ENCODE measurements at places on chromosomes 3 and 15.

DNA sequence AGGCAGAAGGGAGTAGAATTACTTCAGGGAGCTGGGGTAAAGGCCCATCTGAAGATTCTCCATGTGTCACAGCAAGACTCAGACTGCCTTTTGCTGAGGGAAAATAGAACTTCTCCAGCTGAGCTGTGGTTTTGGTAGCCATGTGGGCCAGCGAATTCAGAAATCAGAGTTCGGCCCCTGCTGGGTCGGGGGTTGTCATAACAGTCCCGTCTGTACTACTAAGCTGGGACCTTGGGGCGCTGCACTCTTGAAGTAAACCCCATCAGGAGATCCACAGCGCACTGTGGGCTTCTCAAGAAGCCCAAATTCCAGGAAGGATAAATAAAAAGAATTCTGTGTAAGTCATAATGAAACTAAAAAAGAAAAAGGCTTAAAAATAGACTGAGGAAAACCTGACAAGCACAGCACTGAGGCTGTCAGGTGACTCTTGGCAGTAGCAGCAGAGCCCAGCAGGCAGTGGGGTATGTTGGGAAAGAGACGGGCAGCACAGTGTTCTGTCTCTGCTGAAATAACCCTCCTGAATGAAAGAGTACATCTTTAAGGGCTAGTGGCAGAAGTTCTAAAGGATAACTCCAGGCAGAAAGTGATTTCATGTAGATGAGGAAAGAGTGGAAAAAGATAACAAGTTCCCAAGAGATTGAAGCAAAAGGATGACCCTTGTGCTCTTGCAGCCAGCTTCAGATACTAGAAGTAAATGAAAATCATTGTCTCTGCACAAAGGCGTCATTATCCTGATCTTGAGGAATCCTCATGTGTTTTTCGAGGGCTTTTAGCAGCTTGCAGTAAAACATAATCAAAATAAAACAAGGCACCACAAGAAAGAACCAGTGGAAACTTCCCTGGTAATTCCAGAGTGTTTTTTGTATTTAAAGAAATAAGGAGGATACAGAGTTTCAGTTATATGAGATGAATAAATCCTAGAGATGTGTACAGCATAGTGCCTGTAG lies 74.5 kb downstream of the RAB7A start:
- DNase-seq, result no peak

DNA sequence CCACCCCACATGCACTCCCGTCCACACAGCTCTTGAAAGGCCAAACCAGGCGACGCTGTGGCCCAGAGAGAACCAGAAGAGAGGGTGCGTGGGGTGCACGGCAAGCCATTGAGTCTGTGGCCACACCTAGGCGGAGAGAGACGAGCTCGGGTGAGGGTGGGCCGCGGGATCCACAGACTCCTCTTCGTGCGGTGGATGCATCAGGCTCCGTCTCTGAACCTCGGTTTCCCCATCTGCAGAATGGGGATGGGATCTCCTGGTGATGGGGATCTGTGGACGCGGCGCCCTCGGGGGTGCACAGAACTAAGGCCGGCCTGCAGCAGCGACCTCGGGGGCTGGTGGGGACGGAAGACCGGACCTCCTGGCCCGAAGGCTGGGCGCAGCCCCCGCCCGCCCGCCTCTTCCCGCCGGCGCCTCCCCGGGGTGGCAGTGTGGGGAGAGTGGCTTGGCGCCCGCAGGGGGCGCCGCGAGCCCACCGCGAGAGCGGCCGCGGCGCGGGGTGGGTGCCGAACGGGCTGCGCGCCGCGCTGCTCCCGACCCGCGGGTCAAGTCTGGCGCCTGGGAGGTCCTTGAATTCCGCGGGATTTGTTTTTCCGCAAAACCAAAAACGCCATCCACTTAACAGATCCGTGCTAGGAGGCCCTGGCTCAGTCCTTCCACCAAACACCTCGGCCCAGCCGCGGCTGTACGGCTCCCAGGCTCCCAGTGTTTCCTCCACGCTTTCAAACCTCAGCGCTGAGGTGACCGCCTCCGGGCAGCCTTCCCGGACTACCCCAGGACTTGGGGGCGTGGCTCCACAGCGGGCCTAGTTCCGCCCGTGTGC lies 13.2 kb upstream of the ADPGK start:
- no peak for DNase-seq

DNA sequence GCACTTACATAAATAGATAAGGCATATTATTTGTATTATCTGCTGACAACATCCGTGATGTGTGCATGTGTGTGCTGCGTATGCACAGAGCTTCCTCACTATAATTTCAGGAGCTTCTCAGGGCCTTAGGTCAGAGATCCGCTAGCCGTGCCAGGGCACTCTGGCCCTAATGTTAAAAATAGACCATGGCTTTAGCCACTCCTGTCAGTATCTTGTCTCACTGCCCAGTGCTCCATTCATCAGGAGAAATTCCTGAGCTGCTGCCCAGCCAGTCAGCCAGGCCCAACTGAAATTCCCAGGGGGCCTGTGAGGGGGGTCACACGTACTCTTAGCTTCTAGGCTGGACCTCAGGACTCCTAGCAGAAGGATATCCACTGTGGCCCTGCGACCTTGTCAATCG lies 70.0 kb upstream of the ABHD2 start:
- DNase-seq, result no peak

DNA sequence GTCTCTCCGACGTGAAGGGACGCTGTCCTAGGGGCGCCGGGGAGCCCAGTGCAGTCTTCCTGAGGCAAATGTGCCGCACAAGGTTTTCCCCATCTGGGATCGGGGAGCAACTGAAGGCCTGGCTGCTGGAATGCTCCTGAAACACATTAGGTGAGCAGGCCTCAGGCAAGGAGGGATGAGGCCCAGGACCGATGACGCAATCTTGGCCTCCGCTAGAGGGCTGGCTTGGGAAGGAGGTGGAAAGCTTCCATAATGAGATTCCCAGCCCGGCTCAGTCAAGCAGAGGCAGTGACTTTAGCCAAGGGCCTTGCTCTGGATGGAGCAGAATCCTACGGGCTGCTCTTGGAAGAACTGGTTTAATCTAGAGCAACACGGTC lies 50.8 kb downstream of the CPN2 start:
- DNase-seq, result no peak

DNA sequence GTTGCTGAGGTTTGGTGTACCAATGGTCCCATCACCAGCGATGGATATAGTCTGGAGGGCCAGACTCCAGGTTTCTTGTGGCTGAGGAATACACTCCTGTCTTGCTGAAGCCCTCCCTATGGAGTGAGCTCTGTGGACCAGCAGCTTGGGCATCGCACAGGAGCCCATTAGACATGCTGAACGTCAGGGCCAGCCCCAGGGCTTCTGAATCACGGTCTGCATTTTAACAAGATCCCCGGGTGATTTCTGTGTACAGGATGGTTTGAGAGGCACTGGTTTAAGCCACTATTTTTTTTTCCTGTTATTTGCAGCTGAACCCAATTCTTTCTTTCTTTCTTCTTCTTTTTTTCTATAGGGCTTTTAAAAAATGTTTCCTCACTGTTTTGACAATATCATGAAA lies 69.5 kb upstream of the XCR1 start:
- no peak for DNase-seq

Measured in stimulated activated CD8-positive, alpha-beta memory T cell treated with anti-CD3 and anti-CD28 coated beads, Interleukin-4, amount 100 ng/mL, for 4 hours (primary cell).